ENCODE measurements at places on chromosomes 2 and 18.
A peak's percentile ranks its signal among the peaks of the same experiment; 100 is the strongest.

- no peak for DNase-seq
These were observed 235.6 kb upstream of the EPHA4 start for GRCh38 chr2:221807706-221808105.

DNA sequence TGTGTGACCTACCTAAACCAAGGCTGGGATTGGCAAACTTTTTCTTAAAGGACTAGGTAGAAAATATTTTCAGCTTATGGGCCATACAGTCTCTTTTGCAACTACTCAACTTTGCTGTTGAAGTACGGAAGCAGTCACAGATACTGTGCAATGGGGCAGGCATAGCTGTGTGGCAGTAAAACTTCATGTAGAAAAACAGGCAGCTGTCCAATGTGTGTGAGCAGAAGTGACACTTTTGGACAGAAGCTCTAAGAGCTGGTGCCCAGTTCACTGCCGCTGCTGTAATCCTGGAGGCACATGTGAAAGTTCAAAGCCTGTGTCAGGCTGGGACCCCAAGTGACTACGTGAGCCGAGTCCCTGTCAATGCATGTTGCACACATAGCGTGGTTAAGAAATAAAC lies 46.7 kb downstream of the MAPK4 start:
- DNase-seq: no peak

DNA sequence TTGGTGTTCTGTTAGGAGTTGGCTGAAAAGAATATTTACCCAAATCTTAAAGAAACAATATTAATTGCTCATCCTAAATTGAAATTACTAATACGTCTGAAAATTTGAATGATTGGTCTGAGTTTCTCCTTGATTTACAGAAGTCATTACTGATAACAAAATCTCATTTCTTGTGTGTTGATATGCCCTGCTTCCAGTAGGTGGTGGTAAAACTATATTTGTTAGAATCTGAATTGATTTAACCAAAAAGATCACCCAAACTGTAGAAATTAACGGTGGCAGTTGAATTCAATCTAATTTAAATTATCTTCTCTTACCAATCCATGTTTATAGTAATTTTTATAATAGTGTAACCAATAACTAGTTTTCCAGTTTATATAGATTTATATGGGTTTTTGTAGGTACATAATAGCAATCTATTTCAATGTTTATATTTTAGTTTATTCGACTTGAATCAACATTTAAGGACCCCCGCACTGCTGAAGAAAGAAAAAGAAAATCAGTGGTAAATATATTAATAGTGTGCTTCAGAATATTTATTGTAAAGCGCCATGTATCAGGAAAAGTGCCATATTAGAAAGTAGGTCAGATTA lies 38.3 kb downstream of the PAPOLG start:
- peak; percentile 10 for DNase-seq

DNA sequence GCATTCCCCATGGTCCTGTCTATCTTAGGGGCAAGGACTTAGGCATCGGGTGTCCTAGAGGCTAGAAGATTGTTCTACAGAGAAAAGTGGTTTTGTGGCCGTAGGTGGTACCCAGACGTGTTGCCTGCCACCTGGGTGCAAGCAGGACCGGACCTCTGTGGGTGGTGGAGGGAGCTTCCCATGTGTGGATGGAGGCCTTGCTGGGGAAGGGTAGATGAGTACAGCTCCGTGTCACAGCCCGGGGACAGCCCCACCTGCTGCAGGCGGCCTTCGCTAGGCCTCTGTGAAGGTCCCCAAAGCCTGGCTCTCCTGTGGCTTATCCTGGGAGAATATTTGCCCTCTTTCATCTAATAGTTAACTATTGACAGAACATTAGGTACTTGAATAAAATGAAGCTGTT lies 25.3 kb downstream of the CTIF start:
- no peak for DNase-seq

- DNase-seq: peak; percentile 63
These were observed 38.9 kb downstream of the CTAGE1 start for GRCh38 chr18:22378672-22379282.

DNA sequence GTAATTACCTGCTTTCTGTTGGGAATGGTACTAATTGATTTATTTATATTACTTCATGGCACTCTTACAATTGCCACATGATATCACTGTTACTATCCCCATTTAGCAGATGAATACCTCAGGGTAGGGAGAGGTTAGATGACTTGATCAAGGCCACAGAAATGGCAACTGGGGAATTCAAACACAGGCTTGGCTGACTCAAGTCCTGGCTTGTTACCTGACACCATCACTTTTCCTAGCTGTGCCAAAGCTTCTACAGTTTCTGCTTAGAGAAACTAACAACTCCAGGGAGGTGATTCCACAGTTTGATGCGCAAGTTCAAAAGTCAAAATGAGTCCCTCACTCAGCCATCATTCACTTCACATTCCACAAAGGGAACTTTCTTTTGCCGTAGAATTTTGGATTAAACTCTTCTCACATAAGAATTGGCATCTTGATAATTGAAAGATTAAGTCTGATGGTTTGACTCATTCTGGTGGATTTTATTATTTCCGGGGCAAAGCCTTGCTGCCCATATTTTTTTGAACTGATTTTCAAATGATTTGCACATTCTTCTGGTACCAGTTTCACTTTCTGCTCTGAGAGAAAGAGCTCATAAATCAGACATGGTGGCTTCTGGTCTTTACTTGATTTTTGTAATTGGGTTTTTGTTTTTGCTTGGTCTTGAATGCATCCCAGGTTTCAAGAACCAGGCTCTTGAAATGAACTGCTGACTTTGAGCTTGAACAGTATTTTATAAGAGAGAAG lies 656.8 kb downstream of the BCL11A start:
- DNase-seq: no peak

- DNase-seq: no peak
These were observed 504.8 kb upstream of the NRP2 start for GRCh38 chr2:205177546-205177945.

DNA sequence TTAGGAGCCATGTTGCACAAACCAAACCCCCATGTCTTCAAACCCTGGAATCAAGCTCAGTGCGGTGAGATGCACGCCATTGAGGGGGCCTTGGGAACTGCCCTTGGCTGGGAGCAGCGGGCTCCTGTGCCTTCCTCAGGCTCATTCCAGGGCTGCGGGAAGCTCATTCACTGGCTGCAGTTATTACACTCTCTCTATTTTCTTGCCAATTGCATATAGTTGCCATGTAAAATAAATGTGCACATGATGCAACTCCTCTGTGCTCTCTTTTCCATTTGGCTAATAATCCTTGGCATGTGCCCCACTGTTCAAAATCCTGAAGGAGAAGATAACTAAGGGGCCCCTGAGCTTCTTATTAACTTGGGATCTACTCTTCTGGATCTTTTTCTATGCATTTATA lies 74.7 kb downstream of the KCTD1 start:
- no peak for DNase-seq

- no peak for DNase-seq
These were observed 350.9 kb upstream of the CDH20 start for GRCh38 chr18:60982329-60982695.

All from kidney tubule cell (primary cell).